ENCODE measurements at places on chromosomes 11 and 22. TPM values are rescaled to one million over a fixed set of nuclear protein-coding genes. Genes with fewer than 3 reads are reported as not detected.

Gene KCNQ1OT1
- 2.0 TPM for total RNA-seq

Gene SPA17
- 5.4 TPM for total RNA-seq

Gene SERPINH1
- total RNA-seq = 27.8 TPM

Gene RASSF10
- 2.7 TPM for total RNA-seq

Gene BIK
- not detected for total RNA-seq

Gene CHRM4
- 1.2 TPM for total RNA-seq

Gene NCR3LG1
- total RNA-seq = 11.8 TPM

Gene PPFIBP2
- 15.5 TPM for total RNA-seq

Gene TEX54
- total RNA-seq = not detected

Gene PIM3
- 8.9 TPM for total RNA-seq

Gene OTOG
- under 0.01 TPM for total RNA-seq

Gene OR5AR1
- total RNA-seq = not detected

Gene CRACR2B
- under 0.01 TPM for total RNA-seq

Gene BACE1
- total RNA-seq = 30.7 TPM

Gene LGR4
- 17.5 TPM for total RNA-seq

Gene SCUBE2
- 3.9 TPM for total RNA-seq

Gene GVQW3
- 19.9 TPM for total RNA-seq

Gene CDKN1C
- total RNA-seq = 25.8 TPM

Gene KLHDC7B
- not detected for total RNA-seq

Gene FOLR1
- 0.25 TPM for total RNA-seq

Gene NRGN
- total RNA-seq = 1.5 TPM

Gene RNF214
- 14.8 TPM for total RNA-seq

Gene OR51E2
- 0.25 TPM for total RNA-seq

Gene MFRP
- total RNA-seq = not detected

Gene ROBO3
- 4.7 TPM for total RNA-seq

Gene C22orf31
- not detected for total RNA-seq

Gene MUC2
- total RNA-seq = not detected

Gene CCDC87
- 0.25 TPM for total RNA-seq

Gene OR52E2
- total RNA-seq = not detected

Gene OR8B12
- total RNA-seq = not detected

Gene C11orf86
- total RNA-seq = not detected

Gene PATE4
- total RNA-seq = not detected

Gene DUSP8
- 7.6 TPM for total RNA-seq

Gene KCNK4
- 1.5 TPM for total RNA-seq

Gene LRRC56
- 0.98 TPM for total RNA-seq

Gene OR8D2
- not detected for total RNA-seq

Gene MS4A4E
- not detected for total RNA-seq

Gene MS4A4A
- total RNA-seq = 1.2 TPM

Gene OR52J3
- not detected for total RNA-seq

Gene OVOL1
- total RNA-seq = under 0.01 TPM

Gene DEPDC7
- total RNA-seq = 2.2 TPM

Gene BATF2
- total RNA-seq = not detected

Gene KRTAP5-1
- total RNA-seq = not detected

Gene PRR33
- not detected for total RNA-seq

Gene KRTAP5-8
- not detected for total RNA-seq

Gene PRAME
- total RNA-seq = not detected

Gene CD3D
- not detected for total RNA-seq

Gene RGL4
- not detected for total RNA-seq

Gene LDLRAD3
- total RNA-seq = 36.4 TPM

Gene CRYBB3
- not detected for total RNA-seq

Gene AIFM3
- total RNA-seq = 2.5 TPM

Gene CASP1
- 1.5 TPM for total RNA-seq

Gene SMIM35
- total RNA-seq = not detected
